ENCODE measurements at places on chromosomes 2 and 18. TPM values are rescaled to one million over a fixed set of nuclear protein-coding genes. Genes with fewer than 3 reads are reported as not detected.

GRCh38 chr2:229725716-229726574 is 11.6 kb upstream of the DNER start:
- DNase-seq = peak; percentile 95

- no peak for DNase-seq
Measured at GRCh38 chr18:56545464-56545863, 92.9 kb downstream of the TXNL1 start.

TRPM8 gene
- not detected for total RNA-seq

DNA sequence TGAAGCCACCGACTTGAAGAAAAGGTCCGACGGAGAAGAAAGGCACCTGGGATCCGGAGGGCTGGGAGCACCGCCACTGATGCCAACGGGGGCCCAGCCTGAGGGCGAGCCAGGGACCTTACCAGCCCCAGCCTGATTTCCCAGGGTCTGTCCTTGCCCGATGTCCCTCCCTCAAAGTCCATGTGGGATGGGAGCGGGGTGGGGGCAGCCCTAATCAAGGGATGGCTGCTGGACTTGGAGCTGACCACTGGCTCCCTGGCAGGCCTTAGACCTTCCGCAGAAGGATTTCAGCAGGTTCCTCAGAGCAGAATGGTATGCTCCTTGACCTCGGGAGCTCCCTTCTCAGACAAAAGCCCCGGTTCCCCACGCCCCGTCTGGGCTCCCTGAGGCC is 99.6 kb downstream of the ZFP36L2 start:
- DNase-seq = no peak

RAX gene
- not detected for total RNA-seq

B3GNT7 gene
- under 0.01 TPM for total RNA-seq

DNA sequence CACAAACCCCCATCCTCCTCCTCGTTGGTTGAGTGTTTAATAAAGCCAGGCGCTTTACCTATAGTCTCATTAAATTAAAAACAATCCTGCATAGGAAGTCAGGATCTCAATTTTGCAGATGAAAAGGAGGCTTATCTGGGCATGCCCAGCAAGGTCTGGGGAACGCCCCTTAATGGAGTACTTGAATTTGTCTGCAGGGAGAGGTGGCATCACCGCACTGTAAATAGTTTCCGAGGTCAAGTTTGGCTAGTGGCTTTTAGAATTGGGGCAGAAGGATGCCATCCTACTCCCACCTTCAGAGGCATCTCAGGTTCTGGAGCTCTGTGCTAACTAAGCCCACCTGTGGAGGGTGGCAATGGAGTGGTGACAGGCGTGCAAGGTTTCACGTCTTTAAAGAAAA is 149.2 kb downstream of the TGIF1 start:
- no peak for DNase-seq

ARL4C gene
- 12.5 TPM for total RNA-seq

CD207 gene
- not detected for total RNA-seq

RUFY4 gene
- not detected for total RNA-seq

TXNDC2 gene
- total RNA-seq = 0.18 TPM

KLF7 gene
- 28.5 TPM for total RNA-seq

- DNase-seq = no peak
Measured at GRCh38 chr18:63137999-63138435, 181.6 kb downstream of the BCL2 start.

TAF1B gene
- 19.9 TPM for total RNA-seq

GRCh38 chr2:191636235-191636543 is 41.7 kb upstream of the NABP1 start:
- DNase-seq = peak; percentile 88

EML6 gene
- 0.18 TPM for total RNA-seq

GRCh38 chr2:109009920-109010610 is 21.0 kb upstream of the EDAR start:
- DNase-seq = peak; percentile 35

GRCh38 chr2:39136799-39137198 is 15.9 kb upstream of the SOS1 start:
- DNase-seq = no peak

DNA sequence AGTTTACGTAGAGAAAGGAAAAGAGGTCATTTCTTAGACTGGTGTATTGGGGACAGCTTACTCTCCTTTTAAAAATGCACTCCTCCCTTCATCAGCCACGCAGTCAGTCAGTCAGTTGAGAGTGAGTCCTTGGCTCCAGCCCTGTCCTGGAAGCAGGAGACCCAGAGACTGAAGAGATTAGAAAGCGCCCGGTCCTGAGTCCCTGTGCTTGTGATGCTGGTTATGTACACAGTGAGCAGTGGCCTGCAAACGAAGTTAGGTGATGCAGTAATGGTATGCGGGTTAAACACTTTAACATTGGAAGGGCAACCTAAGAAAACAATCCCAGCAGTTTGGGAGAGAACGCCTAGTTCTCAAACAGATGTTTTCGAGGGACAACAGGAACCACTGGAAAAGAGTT is 6.3 kb upstream of the ASB1 start:
- no peak for DNase-seq

- no peak for DNase-seq
Measured at GRCh38 chr18:11419338-11419737, 190.1 kb upstream of the SLC35G4 start.

EPAS1 gene
- total RNA-seq = 40.7 TPM

OTOF gene
- not detected for total RNA-seq

DNA sequence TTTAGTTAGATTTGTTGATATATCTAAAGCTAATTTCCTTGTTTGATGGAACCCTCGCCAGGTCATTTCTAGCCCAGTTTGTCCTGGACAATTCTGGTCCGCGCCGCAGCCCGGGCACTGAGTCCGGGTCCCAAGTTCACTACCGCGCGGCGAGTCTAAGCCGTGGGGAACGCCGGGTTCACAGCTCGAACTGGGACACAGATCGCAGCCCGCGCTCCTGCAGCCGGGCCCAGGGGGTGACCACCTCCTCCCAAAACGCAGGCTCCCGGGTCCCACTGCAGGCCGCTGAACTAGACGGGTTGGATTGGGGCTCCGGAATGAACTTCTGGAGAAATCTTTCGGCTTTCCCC is 681 bp downstream of the ACADL start:
- no peak for DNase-seq

- no peak for DNase-seq
Measured at GRCh38 chr2:241857041-241857541, 1.6 kb downstream of the PDCD1 start.

All from IMR-90 (cell line).